ENCODE measurements at places on chromosomes 4 and X.

GRCh38 chrX:20670611-20671010, 403.9 kb upstream of the RPS6KA3 start:
- no peak for DNase-seq

DNA sequence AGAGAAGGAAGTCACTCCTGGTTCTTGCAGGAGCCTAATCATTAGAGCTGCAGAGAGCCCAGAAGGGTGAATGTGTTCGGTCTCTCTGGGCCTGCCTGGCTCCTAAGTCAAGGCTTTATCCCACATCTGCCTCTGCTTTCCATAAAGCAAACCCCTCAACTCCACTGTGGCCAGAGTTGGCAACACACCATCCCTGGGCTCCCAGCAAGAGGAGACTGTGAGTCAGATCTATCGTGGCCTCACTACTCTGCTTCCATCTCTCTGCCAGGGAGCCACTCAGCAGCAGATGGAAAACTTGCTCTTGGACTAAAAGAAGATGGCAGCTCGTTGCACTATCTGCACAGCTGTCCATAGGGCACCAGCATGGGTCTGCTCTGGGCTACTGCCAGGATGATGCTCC, 348.2 kb downstream of the FBXW7 start:
- DNase-seq = no peak

GRCh38 chr4:176587920-176588319, 204.8 kb downstream of the VEGFC start:
- DNase-seq = no peak

DNA sequence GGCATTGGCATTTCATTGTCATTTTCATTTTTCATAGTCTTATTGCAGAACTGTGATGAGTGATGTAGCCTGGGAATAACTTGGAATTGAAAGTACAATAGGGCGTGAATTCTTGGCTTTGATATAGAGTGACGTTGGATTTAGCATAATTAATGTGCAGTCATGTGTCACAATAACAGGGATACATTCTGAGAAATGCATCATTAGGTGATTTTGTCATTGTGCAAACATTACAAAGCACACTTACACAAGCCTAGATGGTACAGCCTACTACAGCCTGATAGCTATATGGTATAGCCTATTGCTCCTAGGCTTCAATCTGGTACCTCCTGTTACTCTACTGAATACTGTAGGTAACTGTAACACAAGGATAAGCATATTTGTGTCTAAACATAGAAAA, 300.8 kb downstream of the DTHD1 start:
- no peak for DNase-seq

DNA sequence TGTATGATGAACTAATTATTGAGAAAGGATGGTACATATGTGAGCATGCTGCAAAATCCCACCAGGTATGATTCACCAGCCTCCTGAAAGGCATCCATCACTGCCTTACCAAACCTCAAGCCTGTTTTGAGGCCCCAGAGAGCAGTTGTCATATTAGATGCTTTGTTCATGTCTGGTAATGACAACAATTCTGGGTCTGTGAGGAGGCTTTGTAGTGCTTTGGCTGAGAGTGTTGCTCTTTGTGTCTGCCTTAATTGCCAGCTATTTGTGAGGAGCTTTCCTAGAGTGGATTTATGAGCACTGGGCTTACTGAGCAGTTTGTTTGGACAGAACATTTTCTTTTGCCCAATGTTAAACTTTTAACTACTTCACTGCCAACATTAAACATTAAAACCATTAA, 69.2 kb downstream of the HEPH start:
- no peak for DNase-seq

DNA sequence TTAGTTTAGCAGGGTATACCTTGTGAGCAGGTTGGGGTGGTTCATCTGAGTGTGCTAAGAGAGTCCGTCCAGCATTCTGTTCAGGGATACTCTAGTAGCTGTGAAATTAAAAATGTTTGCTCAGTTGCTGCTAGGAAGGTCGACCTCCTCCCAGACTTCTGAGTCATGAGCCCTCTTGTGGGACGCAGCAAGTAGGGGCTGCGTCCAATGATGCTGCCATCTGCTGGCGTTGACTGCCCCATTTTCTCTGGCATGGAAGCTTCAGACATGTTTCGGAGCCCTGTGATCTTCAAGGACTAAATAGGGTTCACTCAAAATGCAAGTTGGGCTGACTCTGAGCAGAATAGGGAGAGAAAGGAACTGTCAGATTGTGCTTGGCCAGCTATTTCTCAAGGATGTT, 201.0 kb upstream of the ARSJ start:
- DNase-seq = peak; percentile 33

- DNase-seq = no peak
These were observed 90.8 kb downstream of the ZNF330 start for GRCh38 chr4:141311246-141312204.

DNA sequence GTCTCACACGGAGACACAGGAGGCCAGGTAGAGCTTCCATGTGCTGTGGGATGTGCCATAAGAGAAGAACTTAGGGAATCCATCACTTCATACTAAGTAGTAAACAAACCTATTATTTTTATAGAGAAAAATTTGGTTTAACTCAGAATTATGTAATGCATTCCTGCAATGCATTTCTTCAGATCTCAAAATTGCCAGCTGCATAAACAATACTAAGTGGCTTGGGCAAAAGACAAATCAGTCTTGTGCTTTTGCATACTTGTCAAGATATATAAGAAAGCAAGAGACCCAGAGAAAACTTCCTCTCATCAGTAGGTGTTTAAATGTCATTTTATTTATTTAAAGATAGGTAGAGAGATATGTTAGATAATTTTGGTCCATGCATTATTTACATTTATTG, 382.1 kb upstream of the CTSO start:
- no peak for DNase-seq

DNA sequence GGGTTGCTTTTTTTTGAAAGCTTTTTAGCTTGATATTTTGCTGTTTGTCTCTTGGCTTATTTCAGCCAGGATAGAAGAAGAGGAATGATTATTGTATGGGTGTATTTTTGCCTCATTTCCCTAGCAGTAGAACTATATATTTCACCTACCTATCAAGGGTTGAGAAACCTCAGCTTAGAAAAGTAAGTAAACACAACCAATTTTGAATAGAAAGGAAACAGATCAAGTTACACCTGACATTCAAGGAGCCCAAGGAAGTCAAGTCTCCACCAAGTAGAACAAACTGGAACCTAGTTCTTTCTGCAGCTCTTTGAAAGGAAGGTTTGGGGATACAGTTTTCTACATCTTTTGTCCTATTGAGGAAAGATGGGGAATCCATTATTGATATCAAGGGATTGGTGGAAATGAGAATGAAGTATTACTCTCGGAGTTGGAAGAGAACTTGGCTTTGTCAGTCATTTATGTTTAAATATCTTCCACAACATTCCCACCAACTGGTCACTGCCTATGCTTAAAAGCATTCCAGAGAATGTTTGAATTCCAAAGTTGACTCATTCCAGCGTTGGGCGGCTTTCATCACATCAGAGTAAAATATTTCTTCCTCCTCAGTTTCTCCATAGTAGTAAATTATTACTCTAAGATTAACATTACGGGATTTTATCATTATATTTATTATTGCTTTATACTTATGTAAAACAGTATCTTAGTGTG, 207.8 kb upstream of the CNKSR2 start:
- DNase-seq = no peak

DNA sequence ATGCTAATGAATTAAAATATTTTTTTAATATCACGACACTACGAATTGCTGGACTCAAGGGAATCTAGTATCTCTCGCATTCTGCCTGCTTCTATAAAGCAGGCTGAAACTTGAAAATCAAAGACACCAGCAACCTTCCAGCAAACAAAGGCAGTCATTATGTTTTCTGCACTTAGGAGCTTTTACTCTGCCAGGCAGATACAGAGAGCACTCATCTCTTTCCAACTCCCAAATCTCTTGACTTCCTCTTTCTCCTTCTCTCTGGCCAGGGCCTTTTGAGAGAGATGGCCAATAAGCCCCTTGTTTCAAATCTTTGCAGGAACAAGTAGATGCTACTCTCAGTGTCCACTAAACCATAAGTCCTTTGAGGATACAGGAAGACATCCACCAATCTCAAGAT, 95.2 kb upstream of the KLF3 start:
- no peak for DNase-seq

DNA sequence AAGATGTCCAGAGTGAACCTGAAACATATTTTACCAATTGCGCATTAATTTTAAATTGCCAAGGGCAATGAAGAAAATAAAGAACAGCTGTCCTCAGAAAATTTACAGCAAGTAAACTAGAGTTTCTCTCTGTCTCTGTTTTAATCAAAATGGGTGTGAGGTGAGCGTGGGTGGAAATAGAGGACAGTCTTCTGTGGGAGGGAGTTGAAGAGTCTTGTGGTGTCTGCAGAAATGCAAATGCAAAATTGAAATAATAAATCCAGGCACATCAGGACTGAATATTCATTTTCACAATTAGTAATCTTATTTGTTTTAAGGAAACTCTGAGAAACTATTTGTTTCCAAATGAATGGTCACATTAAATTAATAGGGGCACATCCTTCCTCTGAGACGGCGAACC, 192.0 kb downstream of the ARHGAP10 start:
- DNase-seq = no peak

GRCh38 chrX:37782359-37782758, 2.5 kb downstream of the CYBB start:
- DNase-seq = no peak

GRCh38 chr4:182644683-182645050, 272.5 kb downstream of the DCTD start:
- DNase-seq = no peak

GRCh38 chrX:50876551-50876950, 34.0 kb upstream of the BMP15 start:
- no peak for DNase-seq

DNA sequence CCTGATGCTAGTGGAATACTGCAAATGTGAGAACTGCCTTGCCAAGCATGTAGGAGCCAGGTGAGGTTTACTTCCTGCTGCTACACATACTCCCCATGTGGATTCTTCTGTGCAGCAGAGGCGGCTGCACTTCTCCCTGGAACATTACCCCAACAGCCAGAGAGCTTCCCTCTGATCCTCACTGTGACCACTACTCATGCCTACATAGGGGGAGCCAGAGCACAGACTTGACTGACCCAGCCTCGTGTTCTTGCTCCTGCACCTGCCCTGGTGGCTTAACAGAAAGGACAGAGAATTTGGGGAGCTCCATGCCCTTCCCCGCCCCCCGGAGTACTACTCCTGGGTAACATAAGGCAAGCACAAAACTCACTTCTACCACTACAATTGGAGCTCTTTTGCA, 38.4 kb downstream of the UGT2A2 start:
- no peak for DNase-seq

GRCh38 chr4:183855323-183856190, 49.5 kb upstream of the STOX2 start:
- DNase-seq = no peak

- no peak for DNase-seq
These were observed 153.8 kb upstream of the LEF1 start for GRCh38 chr4:108322497-108322896.

DNA sequence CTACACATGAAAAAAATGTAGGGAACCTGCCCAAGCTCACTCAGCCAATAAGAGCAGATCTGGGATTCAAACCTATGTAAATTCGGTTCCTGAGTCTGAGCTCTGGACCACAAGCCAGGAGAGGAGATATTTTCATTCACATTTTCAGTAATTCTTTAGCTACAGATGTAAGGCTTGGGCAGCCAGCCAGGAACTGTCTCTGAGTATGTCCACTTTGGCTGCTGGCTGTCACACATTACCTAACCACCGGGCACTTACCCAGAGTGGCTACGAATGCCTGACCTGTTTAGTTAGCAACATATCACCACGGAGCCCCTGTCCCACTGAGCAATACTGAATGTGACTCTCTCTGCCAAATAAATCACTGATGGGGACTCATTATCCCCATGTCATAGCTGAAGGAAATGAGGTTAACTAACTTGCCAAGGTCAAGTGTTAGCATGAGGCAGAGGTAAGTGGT, 15.3 kb downstream of the USP46 start:
- no peak for DNase-seq

DNA sequence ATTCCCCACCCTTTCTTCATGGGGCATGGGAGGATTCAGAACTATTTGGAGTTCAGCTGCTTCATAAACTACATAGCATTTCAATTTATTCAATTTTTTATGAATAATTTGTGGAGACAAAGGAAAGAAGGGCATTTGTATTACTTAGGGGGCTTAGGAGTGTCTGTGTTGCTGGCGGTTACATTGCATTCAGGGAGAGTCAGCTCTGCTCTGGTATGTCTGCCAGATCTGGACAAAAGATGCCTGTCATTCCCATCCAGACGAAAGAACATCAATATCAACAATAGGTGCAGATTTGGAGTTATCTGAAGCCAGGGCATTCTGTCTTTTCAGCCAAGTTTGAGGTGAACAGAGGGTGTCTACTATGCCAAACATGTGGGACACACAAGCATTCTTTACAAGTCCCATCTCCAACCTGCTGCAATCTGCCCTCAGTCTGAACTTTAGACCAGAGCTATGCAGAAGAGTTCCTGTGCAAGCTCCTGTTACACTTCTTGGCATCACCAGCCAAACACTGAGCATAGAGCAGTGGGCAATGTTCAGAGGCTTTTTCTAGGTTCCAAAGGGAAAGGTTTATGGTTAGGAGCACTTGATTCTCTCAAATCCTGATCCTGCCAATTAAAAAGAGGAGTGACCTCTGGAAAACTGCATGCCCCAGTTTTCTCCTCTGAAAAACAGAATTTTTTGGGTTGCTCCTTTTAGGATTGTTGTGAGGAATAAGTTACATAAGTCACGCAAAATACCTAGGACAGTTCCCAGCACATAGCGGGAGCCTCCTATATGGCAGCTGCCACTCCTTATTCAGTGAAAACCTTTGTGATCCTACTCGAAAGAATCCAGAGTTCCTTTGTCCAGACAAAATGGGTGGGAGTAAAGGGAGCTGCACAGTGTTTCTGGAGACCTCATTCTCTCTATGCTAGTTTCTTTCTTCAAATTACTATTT, 719.5 kb upstream of the SLIT2 start:
- no peak for DNase-seq

GRCh38 chr4:101763576-101763975, 27.0 kb upstream of the BANK1 start:
- no peak for DNase-seq

GRCh38 chr4:156983366-156983765, 11.8 kb upstream of the PDGFC start:
- DNase-seq = no peak

GRCh38 chr4:86848136-86848535, 1.0 kb downstream of the SLC10A6 start:
- no peak for DNase-seq

- DNase-seq = no peak
These were observed 70.5 kb upstream of the KIT start for GRCh38 chr4:54587107-54587891.

GRCh38 chrX:73916931-73917667, 354.1 kb downstream of the CHIC1 start:
- peak; percentile 40 for DNase-seq

DNA sequence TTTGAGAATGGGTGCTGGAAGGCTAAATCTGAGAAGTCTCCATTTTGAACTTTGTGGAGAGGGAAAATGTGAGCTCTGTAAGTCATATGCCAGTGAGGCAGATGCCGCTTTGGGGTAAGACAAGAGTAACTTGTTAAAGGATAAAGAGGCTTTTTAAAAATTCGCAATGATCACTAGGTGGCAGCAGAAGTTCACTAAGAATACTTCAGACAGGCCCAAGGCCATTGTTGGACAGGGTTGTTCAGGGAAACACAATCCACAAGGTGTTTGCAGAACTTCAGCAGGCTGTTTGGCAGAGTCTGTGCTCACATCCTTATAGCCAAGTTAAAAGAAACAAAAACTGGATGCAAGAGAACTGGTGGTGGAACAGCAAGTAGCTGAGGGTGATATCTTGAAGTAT, 13.7 kb upstream of the PIGA start:
- peak; percentile 49 for DNase-seq
